ENCODE measurements at places on chromosomes 3 and 15.
A peak's percentile ranks its signal among the peaks of the same experiment; 100 is the strongest.

- no peak for DNase-seq
Observed at GRCh38 chr3:83873550-83873949, 1085.2 kb upstream of the CADM2 start.

- DNase-seq: no peak
Observed at GRCh38 chr15:36691579-36692357, 112.3 kb downstream of the CDIN1 start.

GRCh38 chr3:71885006-71885405, 100.1 kb upstream of the PROK2 start:
- DNase-seq: no peak

DNA sequence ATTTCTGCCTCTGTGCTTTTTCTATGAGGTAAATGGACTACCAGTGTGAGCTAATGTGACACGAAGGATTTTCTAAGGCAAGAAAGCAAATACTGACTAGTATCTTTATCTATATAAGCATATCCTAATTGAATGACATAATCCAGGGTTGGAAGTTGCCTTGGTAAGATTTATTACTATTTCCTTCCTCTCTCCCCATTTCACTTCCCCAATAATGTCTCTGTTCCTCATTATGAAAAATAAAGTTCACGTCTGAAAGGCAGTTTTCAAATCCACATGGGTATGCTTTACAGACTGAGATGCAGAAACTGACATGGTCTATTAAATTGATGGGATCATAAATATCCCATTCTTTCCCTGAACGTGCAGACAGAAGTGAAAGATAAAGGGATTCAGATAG, 86.0 kb downstream of the DTWD1 start:
- DNase-seq: no peak

GRCh38 chr3:2420919-2421318, 322.3 kb downstream of the CNTN4 start:
- no peak for DNase-seq

- no peak for DNase-seq
Observed at GRCh38 chr3:172892158-172892557, 141.6 kb downstream of the ECT2 start.

DNA sequence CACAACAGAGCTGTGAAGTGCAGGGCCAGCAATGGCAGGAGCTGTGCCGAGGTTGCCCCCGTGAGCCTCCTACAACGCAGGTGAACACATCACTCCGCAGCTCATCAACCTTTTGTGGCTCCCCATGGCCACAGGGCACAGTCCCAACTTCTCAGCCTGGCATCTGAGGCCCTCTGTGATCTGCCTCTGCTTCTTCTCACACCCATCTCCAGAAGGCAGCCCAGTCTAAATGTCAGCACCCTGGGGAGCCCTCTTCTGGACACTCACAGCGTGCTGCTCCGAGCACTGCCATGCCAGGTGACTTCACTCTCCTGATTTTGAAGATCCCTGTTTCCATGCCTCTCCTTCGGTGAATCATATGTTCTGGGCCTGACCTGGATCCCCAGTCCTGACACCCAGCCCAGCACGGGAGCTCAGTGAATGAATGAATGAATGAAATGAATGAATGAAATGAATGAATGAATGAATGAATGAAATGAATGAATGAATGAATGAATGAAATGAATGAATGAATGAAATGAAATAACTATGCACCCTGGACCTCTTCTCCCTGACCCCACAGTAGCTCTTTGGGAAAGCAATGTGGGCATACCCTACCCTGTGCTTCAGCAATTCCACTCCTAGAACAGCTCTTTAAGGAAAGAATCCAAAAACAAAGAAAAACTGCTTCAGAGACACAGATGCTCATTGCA, 17.9 kb upstream of the SKIC8 start:
- DNase-seq: no peak

DNA sequence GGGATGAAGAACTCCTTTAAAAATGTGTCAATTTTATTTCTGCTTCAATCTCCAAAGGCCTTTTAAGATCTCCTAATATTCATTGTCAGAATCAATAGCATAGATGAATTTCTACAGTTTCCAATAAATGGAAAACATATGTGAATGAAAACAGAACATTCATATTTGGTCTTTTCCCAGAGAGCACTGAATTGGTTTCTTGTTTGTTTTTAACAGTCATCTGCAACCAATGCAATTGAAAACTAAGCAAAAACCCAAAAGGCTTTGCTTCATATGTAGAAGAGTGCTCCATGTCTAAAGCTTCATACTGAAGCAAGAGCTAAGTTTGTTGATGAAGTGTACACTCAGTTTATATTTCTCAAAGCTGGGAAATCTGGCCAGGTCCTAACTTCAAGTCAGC, 426.5 kb upstream of the CDIN1 start:
- DNase-seq: no peak

- no peak for DNase-seq
Observed at GRCh38 chr3:53545310-53545995, 51.0 kb downstream of the CACNA1D start.

DNA sequence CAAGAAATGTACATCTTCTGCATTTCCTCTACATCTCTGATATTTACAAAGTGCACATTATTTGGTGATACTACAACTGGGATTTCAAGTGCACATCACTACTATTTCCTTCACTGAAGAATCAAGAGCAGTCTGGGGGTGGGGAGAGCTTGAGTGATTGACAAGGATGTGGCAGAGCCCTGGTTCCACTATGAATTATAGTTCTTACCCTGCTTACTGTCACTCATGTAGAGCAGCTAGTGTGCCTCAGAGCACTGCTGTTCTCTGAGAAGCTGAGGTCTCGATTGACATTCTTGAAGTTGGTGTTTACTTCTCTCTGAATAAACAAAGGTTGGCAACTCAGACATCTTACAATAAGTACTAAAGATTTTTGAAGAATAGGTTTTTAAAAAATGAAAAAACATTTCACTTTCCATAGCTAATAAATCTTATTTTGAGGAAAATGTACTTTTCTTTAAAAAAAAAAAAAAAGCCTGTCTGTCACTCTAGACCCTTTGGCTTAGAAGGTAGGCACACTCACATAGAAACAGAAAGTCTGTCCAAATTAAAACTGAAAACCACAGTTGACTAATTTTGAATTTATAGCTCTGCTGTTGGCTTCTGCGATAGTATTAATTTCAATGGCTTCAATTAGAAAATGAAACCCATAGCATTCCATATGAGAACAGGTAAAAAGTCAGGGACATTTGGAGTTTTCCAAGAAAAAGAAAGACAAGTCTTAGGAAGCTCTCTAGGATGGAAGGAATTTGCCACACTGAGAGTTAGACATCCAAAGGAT, 5.6 kb downstream of the GREM1 start:
- no peak for DNase-seq

DNA sequence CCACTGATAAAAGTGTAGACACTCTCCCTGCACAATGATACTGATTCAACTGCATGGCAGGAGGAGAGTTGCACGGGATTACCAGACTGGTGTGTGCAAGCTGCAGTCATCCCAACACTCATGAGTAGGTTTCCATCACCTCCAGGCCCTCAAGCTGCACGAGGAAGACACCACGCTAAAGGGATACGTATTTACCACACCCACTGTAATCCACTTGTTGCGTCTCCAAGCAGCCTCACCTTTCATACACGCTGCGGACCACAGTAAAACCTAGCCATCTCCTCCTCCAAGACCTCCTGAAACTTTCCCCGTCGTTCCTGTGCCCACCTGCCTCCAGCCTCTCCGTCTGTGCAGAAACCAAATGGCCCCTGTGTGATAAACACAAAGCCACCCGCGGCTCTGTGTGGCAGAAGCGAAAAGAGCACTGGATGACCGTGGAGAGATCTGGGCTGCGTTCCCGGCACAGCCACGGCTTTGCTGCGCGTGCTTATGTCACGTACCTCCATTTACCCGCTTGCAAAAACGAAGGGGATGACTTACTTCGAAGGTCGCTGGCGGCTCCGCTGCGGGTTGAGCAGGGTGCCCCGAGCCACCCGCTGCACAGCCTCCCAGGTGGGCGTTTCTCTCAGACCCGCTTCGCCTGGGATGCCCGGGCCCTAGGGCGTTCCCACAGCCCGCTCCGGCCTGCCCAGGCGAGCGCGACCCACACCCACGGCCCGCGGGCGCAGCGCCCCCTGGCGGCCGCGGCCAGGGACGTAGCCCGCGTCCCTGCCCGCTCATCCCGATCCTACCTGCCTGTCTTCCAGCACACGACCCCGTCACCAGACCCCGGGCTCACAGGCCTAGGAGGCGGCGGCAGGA, 643 bp downstream of the ABCC5 start:
- peak; percentile 53 for DNase-seq

DNA sequence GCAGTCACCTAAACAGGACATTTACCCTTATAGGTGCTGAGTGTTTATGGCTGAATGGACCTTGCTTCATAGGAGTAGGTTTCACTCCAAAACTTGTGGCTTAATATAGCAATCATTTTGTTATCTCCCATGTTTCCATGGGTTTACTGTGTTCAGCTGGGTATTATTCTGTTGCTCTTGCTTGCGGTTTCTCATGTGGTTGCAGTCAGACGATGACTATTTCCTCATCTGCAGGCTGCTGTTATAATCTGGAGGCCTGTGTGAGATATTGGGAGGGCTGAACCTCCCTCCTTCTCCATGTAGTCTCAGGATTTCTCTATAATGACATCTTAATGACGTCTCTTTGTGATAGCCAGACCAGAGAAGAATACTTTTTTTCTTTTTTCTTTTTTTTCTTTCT, 98.1 kb downstream of the ZPLD1 start:
- no peak for DNase-seq

DNA sequence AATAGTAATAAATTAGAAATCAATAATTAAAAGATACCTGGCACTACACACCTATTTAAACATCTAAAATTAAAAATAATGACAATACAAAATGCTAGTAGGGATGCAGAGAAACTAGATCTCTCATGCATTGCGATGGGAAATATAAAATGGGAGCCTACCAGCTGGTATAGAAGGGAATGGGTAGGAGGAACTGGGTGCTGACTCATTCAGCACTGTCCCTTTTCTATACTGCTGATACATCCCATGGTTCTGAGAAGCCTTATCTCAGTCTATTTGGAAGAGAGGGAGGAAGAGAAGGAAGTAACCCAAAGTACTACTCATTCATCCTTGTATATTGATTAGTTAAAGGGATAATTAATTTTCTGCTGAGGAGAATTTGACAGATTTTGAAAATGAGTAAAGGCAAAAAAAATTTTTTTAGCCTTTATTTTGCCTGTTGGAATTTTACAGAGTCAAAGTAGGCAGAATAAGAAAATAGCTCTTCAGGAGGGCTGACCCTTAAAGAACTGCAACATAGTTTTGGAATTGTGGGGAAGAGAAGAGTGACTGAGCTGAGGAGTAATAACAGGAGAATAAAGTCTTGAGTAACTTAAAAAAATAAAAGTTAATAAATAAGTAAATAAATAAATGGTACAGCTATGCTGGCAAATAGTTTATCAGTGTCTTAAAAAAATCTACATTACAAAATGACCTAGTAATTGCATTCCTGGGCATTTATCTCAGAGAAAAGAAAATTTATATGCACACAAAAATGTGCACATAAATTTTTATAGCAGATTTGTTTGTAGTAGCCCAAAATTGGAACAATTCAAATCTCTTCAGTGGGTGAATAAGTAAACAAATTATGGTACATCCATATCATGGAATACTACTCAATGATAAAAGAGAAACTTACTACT, 15.3 kb upstream of the BHLHE40 start:
- DNase-seq: no peak

GRCh38 chr15:91099995-91100813, at the start of gene SV2B:
Gene SV2B (plus strand): TSS chr15:91100257. CDS start chr15:91226264, 126,007 bp downstream.
- peak; percentile 43 for DNase-seq

GRCh38 chr3:112132975-112133448, at the start of gene GCSAM:
Gene GCSAM (minus strand): TSS chr3:112133248. CDS start chr3:112133120, 128 bp downstream.
- peak; percentile 46 for DNase-seq

DNA sequence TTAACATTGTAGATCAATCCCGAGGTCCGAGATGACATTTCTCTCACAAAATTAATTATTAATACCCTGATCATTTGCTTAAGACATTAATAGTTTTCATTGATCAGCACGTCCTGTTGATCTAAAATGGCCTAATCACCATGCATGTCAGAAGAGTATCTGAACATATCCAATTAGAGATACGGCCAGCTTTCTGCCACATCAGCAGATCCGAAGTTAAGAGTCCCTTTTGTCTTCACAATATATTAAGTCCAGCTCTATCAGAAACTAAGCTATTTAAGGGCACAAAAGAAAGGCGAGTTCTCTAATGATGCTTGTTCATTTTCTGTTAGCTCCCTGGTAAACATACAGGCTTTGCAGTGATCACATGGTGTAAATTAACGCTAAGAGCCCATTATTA, 470.3 kb downstream of the CNTN4 start:
- DNase-seq: no peak

- no peak for DNase-seq
Observed at GRCh38 chr3:140403079-140403478, 274.8 kb upstream of the TRIM42 start.

- DNase-seq: no peak
Observed at GRCh38 chr3:158465074-158465473, 105.9 kb upstream of the MLF1 start.

DNA sequence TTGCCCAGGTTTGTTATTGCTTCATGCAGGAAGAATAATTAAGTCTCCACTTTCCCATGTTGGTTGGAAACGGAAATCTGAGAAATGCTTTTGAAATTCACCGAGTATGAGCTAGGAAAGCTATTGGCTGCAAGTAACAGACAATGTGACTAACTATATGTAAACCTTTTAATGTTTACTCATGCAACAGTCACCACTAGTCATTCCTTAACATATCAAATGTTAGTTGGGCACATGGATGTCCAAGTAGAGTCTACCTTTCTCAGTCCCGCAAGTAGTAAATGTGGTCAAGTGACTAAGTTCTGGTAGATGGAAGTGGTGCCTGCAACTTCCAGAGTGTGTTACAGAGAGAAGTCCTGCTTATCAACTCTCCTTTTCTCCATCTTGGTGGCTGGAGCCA, 52.5 kb downstream of the KLF15 start:
- DNase-seq: no peak

- DNase-seq: no peak
Observed at GRCh38 chr15:83833569-83833968, 179.6 kb downstream of the ADAMTSL3 start.
